ENCODE measurements at places on chromosomes 16 and 17.

DNA sequence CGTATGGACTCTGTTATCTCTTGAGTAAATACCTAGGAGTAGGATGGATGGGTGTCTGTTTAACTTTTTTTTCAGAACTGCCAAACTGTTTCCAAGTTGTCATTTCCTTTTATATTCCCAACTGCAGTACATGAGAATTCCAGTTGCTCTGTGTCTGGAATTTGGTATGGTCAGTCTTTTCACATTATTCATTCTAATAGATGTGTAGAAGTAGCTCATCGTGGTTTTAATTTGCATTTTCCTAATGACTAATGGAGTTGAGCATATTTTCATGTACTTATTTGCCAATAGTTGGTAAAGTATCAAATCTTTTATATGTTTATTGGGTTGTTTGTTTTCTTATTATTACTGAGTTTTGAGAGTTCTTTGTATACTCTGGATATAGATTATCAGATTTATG is 27.0 kb downstream of the MRTFB start:
- DNase-seq = no peak

GRCh38 chr17:2967515-2967914 is 95.9 kb downstream of the OR1D5 start:
- DNase-seq = no peak

GRCh38 chr17:12422651-12423050 is 243.0 kb upstream of the MYOCD start:
- no peak for DNase-seq

DNA sequence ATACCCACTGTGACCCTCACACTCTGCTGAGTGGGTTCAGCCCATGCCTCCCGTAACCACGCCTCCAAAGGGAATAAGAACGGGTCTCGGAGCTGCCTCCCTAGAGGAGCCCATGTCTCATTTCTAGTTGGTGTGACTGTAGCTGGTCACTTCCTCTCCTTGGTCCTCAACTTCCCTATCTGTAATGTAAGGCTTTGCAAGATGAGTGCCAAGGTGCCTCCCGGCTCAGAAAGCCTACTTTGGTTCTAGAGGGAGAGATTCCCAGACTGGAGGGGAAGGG is 20.8 kb downstream of the C16orf74 start:
- DNase-seq = no peak

- no peak for DNase-seq
These were observed 1.1 kb downstream of the C17orf107 start for GRCh38 chr17:4900231-4901107.

GRCh38 chr17:5181509-5182305 is 10.0 kb downstream of the ZNF594 start:
- DNase-seq = no peak

DNA sequence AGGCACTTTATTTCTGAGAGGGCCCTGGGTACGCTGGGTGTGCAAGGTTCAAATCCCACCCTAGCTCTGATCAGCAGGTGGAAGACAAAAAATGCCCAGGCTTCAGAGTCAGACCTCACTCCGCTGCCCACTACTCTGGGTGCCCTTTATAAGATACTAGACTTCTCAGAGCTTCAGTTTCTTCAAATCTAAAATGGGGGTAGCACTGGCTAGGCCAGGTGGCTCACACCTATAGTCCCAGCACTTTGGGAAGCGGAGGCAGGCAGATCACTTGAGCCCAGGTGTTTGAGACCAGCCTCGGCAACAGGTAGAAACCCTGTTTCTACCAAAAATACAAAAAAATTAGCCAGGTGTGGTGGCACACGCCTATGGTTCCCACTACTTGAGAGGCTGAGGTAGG is 1.7 kb downstream of the USB1 start:
- DNase-seq = no peak

- DNase-seq = peak; percentile 64
These were observed 45.2 kb upstream of the GSG1L start for GRCh38 chr16:28108590-28109247.

DNA sequence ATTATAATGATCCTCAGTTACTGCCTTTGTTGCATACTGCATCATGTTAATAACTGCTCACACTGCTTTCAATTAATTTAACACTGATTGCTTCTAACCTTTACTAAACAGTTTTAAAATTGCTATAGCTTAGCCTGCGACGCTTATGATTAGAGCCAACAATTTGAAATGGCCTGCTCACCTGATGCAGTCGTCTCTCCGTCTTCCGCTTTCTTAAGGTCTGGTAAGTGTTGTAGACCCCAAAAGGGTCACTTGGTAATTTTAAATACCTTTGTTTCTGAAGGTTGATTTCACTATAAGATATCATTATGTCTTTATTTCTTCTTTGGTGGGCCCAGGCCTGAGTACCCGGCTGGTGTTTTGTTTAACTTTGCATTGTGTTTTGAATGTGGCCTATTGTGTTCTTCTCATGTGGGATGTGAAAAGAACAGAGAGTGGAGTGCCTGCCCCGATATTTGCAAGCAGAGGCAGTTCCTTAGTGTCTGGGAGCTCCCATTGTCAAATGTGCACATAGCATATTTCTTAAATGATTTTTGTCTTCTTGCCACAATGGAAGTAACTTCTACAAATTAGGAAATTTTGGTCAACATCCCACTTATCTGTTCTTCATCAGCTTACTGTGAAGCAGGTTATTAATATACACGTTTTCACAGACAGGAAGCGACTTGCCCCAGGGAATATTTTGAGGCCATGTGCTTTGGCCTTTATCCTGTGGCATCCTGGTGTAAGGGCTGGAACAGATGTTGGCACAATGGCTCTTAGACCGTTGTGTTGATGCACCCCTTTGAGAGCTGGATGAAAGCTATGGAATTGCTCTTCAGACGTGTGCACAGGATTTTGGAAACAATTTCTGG is 2.9 kb downstream of the PHKB start:
- no peak for DNase-seq

GRCh38 chr17:43524945-43525575 is 21.1 kb downstream of the ETV4 start:
- DNase-seq = no peak

DNA sequence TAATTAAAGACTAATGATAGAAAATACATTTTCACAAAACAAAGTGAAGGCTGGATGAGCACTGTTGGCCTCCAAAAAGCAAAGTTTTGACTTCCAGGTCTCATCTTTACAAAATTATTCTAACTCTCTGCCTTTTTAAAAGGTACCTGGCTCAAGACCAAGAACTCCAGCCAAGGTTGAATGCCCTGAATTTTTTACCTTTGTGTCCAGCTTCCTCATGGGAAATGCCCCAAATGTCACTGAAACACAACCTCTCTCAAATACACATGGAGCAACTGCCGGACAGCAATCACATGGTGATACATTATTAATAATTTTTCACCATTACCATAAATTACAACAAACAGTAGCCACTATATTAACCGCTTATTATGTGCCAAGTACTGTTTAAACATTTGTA is 32.2 kb downstream of the ADAMTS18 start:
- DNase-seq = no peak
